ENCODE measurements at places on chromosomes 12 and 14.

- DNase-seq: no peak
Observed at GRCh38 chr12:8699714-8700113, 1.9 kb downstream of the RIMKLB start.

DNA sequence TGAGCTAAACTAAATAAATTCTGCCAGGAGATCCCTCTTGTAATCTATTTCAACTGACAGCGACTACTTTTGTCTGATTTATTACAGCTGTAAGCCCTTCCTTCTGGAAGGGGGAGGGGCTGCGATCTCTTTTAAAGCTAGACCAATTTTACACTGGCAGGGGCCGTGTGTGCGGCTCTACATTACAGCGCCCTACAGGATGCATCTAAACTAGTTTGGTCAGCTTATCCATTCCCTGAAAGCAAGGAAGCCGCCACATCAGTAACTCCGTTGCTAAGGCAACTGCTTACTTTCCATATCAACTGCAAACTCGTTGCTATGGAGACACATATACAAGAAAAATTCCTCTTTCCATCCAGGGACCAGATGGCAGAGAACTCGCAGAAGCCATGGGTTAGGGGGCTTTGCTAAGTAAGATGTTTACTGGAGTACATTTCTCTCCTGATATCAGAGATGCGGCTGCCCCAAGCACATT lies 17.4 kb downstream of the FOXN3 start:
- no peak for DNase-seq

DNA sequence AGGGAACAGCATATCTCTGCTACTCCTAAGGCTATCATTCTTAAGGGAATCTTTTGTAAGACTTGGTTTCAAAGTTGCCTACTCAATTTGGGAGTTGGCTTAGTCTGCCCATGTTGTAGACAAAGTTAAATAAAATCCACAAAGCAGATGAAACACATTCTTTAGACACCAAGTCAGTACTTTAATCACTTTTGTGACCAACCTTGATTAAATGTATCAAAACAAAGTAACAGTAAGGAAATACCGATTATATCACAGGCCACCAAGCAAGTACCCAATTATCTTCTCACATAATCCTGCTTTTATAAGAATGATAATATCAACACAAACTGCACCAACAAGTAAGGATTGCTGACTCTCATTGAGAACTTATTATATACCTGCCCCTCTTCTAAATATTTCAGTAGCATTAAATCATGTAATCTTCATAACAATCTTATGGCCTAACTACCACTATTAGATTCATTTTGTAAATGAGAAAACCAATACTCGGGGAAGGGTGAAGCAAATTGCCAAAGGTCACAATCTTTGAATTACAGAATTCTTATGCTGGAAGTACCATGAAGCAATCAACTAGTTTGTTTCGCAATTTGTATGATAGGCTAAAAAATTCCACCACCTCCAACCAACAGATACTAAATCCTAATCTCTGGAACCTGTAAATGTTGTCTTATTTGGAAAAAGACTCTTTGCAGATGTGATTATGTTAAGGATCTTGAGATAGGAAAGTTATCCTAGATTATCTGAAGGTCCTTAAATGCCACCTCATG lies 12.6 kb upstream of the DIO2 start:
- DNase-seq: no peak

GRCh38 chr12:91316907-91317269 lies 134.3 kb upstream of the DCN start:
- DNase-seq: no peak

- no peak for DNase-seq
Observed at GRCh38 chr14:65413739-65414045, 1.2 kb downstream of the FUT8 start.

- DNase-seq: no peak
Observed at GRCh38 chr12:49809906-49810389, 18.3 kb downstream of the NCKAP5L start.

DNA sequence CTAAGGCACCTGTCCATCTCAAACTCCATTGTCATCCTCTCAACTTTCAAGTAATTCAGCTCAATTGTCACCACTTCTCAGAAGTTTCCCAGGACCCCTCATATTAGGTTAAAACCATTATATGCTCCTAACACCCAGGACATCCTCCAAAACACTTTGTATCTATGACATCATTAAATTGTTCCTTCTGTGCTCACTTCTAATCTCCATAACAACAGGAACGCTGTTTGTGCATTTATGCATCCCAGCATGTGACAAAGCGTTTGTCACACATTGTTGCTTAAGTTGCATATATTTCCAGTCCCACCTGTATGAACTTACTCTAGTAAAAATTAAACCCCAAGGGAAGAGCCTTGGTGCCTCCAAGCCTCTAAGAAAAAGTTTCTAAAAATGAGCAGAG lies 133.9 kb downstream of the TBX5 start:
- DNase-seq: no peak

DNA sequence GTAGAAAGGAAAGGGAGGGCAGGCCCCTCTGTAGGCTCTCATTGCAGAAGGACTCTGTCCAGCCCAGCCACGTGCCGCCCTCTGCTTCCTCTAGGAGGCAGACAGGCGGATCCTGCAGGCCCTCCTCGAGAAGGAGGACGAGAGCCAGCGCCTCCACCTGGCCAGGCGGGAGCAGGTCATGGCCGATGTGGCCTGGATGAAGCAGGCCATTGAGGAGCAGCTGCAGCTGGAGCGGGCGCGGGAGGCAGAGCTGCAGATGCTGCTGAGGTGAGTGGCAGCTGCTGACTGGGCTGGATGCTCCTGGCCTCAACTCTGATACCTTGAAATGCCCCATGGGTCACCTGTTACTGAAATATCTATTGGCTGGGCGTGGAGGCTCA lies 10.9 kb downstream of the TCHP start:
- no peak for DNase-seq

DNA sequence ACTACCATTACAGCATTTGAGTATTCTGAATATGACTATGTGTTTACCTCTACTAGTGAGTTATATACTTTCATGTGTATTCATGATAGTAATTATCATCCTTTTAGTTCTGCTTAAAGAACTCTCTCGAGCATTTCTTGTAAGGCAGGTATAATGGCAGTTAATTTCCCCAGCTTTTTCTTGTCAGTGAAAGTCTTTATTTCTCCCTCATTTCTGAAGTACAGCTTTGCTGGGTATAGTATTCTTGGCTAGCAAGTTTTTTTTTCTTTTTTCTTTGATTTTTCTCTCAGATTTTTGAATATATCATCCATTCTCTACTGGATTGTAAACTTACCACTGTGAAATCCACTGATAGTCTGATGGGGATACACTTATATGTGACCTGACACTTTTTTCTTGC lies 165.9 kb upstream of the ARHGAP5 start:
- no peak for DNase-seq

GRCh38 chr14:56894591-56894991 lies 84.3 kb upstream of the OTX2 start:
- DNase-seq: no peak

DNA sequence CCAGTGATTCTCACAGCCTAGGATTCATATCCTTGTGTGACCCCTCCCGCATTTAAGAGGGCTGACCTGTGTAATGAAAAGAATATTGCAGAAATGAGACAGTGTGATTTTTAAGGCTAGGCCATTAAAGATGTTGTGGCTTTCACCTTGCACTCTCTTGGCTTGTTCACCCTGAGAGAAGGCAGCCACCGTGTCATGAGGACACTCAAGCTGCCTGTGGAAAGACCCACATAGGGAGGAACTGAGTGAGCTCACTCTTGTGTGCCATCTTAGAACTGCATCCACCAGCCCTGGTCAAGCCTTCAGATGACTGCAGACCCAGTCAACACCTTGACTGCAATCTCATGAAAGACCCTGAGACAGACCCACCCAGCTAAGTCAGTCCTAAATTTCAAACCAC lies 46.3 kb upstream of the TMPO start:
- no peak for DNase-seq
